CD4-positive, CD25-positive, alpha-beta regulatory T cell (primary cell): ENCODE measurements at places on chromosomes 6 and 20. TPM values are rescaled to one million over a fixed set of nuclear protein-coding genes. Genes with fewer than 3 reads are reported as not detected.

The BMP7 gene
- not detected for total RNA-seq

The SASH1 gene
- not detected for total RNA-seq

The C20orf141 gene
- total RNA-seq = not detected

The OTOR gene
- not detected for total RNA-seq

The ARFGAP1 gene
- total RNA-seq = 123 TPM

The LAMA4 gene
- total RNA-seq = not detected

The CAGE1 gene
- total RNA-seq = 0.57 TPM

The DPPA5 gene
- total RNA-seq = not detected

The GPR63 gene
- 0.10 TPM for total RNA-seq

The MLIP gene
- total RNA-seq = not detected

The RRBP1 gene
- total RNA-seq = 33.6 TPM

The TFB1M gene
- 17.7 TPM for total RNA-seq

The TP53TG5 gene
- total RNA-seq = not detected

The CEBPB gene
- total RNA-seq = 17.3 TPM

The VGLL2 gene
- not detected for total RNA-seq

The ELOVL5 gene
- 201 TPM for total RNA-seq

The HLA-DOA gene
- total RNA-seq = 14.0 TPM

The SLC29A1 gene
- total RNA-seq = 2.6 TPM

The MCUR1 gene
- total RNA-seq = 9.8 TPM

The SLC26A8 gene
- not detected for total RNA-seq

The MAPK13 gene
- 68.7 TPM for total RNA-seq

The C6orf58 gene
- total RNA-seq = not detected

The CYP39A1 gene
- not detected for total RNA-seq

The KCNG1 gene
- total RNA-seq = not detected

The INSM1 gene
- 0.12 TPM for total RNA-seq

The OR12D3 gene
- not detected for total RNA-seq

The CALHM4 gene
- not detected for total RNA-seq

The SNAP25 gene
- total RNA-seq = not detected

The SPATS1 gene
- total RNA-seq = not detected

The GTSF1L gene
- 1.1 TPM for total RNA-seq

The KCNK17 gene
- total RNA-seq = not detected

The ZBTB46 gene
- 0.49 TPM for total RNA-seq

The ZSCAN9 gene
- total RNA-seq = 0.91 TPM

The BEND6 gene
- total RNA-seq = not detected

The CCN6 gene
- not detected for total RNA-seq

The CFAP206 gene
- total RNA-seq = not detected

The SCUBE3 gene
- not detected for total RNA-seq

The GCLC gene
- total RNA-seq = 19.9 TPM

The REM1 gene
- total RNA-seq = not detected

The TSBP1 gene
- not detected for total RNA-seq

The TMEM217 gene
- total RNA-seq = 1.4 TPM
